Hematopoietic multipotent progenitor cell treated with erythropoietin and hydrocortisone succinate and interleukin-3 and kit ligand, for 8 days (in vitro differentiated cells): ENCODE measurements at places on chromosomes 11 and 22.

DNA sequence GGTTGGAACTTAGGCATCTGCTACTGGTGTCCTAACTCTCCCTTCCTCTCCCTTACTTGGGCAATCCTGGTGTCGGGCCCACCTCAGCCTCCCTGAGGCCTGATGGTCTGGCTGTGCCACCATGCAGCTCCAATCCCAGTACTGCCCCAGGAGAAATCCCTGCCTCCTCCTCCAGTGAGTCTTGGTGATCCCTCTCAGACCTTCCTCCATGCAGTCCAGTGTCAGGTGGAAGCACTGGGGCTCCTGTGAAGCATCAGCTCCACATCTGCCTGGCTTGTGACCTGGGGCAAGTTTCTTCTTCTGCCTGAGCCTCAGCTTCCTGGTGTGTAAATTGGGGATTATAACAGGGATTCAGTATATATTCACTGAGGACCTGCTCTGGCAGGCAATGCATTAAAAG lies 1.8 kb upstream of the PELI3 start:
- DNase-seq: no peak

DNA sequence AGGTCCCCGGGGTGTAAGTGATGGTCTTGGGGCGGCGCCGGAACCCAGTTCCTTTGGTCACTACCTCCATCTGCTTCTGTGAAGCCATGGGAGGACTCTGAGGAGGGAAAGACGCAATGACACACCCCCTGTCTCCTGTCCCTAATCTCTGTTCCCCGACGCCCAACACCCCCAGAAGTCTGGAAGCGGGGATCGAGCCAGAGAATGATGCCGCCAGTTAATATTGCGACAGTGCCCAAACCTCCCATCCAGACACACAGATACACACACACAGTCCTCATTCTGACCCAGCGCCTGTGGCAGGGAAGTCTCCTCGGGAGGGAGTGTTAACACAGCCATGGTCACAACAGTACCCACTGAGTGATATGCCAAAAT lies 352 bp downstream of the C22orf23 start:
- no peak for DNase-seq

- no peak for DNase-seq
Observed at GRCh38 chr11:13861411-13861810, 101.1 kb upstream of the SPON1 start.

DNA sequence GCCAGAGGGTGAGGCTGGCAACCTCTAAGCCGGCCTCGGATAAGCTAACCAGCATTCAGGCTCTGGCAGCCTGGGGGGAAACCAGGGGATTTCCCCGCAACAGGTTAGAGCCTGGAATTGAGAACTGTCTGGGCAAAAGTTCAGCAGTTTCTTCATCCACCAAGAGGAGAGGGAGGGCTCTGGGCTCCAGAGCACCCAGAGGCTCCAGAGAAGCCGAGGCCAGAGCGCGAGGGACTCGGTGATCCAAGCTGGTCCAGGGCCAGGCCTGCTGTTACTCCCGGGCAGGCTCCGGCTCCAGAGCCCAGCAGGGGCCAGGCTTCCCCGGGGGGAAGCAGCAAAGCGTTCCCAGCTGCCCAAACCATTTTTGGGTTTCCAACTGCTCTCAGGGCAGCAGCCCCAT lies 13.3 kb upstream of the SH3BP1 start:
- DNase-seq: no peak

- DNase-seq: no peak
Observed at GRCh38 chr22:36232715-36233401, 6.5 kb downstream of the APOL2 start.

DNA sequence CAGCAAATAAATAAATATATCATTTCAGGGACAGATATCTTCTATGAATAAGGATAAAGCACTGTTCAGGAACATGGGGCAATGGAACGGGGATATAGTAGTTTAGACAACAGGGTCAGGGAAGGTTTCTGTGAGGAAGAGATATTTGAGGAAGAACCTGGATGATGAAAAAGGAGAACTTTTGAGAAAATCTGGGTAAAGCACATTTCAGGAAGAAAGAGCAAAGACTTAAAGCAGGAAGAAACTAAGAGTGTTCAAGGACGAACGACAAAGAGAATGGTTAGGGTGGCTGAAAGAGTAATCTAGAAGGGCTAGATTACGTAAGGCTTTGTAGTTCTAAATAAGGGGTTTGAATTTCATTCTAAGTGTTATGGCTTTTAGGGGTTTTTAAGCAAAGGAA lies 12.7 kb downstream of the DDI1 start:
- DNase-seq: no peak

DNA sequence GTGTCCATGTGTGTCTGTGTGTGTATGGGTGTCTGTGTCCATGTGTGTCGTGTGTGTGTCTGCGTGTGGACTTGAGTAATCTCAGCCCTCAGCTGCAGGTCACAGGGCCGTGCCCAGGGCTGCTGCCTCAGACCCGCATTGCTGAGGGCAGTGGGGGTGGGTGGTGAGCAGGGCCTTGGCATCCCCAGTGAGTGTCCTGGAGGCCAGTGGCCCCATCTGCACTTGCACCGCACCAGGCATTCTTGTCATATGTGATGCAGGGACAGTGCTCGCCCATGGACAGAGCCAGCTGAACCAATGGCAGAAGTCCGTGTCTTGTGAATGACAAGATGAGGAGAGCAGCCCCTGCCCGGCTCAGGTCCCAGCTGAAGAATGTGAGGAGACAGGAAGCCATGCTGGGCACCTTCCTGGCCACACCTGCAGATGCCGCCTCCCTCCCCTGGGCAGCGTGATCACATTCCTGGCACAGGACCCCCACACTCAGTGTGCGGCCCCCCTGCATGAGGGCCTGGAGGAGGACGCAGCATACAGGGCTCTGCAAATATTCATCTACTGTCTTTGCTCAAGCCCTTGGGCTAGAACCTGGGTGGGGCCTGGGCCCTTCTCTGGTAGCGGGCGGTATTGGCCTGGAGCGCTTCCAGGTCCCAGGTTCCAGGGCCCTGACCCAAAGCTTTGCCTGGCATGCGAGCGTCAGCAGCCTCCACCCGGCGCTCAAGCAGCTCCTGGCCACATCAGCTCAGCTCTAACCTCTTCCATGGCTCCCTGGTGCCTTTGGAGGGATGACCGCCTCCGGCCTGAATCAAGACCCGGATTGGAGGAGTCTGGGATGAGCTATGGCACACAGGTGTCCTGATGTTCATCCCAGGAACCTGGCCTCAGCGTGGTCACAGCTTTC lies 3.9 kb downstream of the ALDH3B2 start:
- no peak for DNase-seq

DNA sequence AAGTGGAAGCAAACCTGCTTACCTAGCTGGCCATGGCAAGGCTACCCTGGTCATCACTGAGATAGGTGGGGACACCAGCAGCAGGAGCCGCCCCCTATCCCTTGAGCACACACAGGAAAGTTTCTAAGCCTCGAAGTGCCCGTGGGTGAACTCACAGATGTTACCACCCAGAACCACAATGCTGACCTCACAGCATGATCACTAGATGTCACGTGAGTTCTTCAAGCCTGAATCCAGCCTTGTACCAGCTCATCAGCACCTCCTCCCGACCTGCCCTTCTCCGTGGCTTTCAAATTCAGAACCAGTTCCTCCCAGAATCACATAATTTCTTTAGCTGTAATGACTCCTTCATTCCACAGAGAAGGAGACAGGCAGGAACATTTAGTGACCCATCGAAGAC lies 24.7 kb upstream of the TIMP3 start:
- no peak for DNase-seq

GRCh38 chr11:92122561-92122960 lies 102.1 kb upstream of the FAT3 start:
- DNase-seq: no peak

GRCh38 chr11:36622431-36623136 lies 24.5 kb upstream of the RAG2 start:
- peak; percentile 81 for DNase-seq

- no peak for DNase-seq
Observed at GRCh38 chr22:30004694-30005093, 75.6 kb upstream of the HORMAD2 start.

GRCh38 chr22:32802237-32802765 lies 796 bp downstream of the TIMP3 start:
- DNase-seq: no peak

GRCh38 chr11:3049430-3050243 lies 7.6 kb downstream of the CARS1 start:
- DNase-seq: no peak
